ENCODE measurements at places on chromosomes 6 and 20. TPM values are rescaled to one million over a fixed set of nuclear protein-coding genes. Genes with fewer than 3 reads are reported as not detected.
A peak's percentile ranks its signal among the peaks of the same experiment; 100 is the strongest.

DNA sequence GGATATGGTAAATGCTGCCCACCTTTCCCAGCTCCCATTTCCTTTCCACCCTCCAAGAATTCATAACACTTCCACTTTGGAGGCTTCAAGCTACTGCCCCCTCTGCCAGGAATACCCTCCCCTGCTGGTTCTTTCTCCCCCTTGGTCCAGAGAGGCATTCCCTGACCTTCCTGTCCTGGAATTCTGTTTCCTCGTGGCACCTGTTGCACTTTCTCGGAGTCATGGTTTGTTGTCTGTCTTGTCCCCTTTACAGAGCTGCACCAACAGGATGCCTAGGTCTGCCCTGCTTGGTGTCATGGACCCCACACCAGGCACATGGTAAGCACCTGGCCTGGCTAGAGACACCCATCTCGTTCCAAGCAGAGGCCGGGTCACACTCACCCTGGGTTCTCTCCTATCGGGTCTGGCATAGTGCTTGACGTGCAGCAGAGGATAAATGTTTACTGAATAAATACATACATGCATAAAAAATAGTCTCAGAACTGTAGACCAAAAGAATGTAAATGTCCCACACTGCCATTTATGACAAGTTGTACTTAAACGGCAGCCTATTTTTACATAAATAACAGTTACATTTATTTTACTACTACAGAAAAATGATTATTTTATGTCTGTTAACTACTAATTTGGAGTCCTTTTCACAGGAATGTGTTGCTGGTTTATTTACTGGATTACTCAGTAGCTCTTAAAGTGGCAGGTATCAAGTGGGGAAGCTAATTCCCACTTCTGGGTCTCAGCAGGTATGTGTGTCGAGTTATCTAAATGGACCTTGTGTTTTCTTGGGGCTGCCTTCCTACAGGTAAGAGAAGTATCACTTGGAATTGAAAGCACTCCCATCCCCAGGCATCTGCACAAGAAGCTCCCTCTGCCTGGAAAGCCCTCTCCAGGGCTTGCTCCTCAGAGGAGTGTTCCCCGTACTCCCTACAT, 69.3 kb downstream of the KIF13A start:
- DNase-seq: no peak

- DNase-seq: no peak
Observed at GRCh38 chr6:131061751-131062119, 1.3 kb downstream of the EPB41L2 start.

DNA sequence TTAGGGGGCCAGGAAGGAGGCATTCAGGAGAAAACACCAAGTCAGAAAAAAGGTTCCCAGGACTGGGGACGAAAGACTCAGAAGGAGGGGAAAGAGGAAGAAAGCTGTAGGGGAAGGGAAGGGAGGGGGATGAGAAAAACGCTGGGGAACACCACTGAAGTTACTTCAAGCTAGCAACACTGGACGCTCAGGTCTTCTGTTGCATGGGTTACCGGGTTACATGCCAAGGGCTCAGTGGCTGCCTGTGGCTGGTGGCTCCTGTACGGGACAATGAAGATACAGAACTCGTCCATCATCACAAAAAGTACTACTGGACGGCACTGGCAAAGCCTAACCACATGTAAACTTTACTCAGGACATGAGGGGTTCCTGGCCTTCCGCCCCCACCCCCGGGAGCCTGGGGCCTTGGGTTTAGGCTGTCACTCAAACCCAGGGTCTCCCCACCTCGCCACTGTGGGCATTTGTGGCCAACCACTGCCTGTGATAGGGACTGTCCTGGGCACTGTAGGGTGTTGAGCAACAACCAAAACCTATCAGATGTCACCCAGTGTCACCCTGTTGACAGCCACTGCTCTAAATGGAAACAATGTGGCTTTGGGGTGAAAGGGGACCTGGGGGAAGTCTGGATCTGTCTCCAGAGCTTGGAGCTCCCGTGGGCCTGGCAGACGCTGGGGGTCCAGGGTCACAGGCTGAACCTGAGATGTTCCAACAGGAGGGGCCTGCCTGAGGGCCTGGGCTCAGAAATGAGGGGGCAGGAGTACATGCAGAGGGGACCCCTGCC, 40.3 kb upstream of the CD93 start:
- DNase-seq: no peak

DNA sequence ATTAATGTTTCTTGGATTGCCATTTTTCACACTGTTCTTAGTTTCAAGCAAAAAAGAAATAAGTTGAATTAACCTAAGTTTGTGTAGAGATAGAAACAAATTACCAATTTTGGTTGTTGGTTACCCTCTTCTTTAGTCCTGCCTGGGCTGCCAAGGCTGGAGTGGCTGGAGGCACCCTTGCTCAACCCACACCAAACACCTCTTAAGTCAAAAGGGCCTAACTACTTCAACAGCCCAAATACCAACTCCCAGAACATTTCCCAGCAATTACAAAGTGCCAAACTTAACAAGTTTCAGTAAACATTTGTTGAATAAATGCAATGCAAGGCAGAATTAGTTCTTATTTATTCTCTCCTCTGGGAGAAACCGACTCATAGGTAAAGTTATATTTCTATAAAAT, 38.1 kb upstream of the TMEM181 start:
- DNase-seq: no peak

GRCh38 chr6:135159531-135159930, 21.6 kb upstream of the MYB start:
- no peak for DNase-seq

GRCh38 chr6:16491666-16492313, 253.4 kb downstream of the GMPR start:
- DNase-seq: no peak

GRCh38 chr6:37946057-37946456, 126.5 kb downstream of the ZFAND3 start:
- DNase-seq: no peak

- no peak for DNase-seq
Observed at GRCh38 chr6:167108278-167108677, 14.6 kb upstream of the CCR6 start.

DNA sequence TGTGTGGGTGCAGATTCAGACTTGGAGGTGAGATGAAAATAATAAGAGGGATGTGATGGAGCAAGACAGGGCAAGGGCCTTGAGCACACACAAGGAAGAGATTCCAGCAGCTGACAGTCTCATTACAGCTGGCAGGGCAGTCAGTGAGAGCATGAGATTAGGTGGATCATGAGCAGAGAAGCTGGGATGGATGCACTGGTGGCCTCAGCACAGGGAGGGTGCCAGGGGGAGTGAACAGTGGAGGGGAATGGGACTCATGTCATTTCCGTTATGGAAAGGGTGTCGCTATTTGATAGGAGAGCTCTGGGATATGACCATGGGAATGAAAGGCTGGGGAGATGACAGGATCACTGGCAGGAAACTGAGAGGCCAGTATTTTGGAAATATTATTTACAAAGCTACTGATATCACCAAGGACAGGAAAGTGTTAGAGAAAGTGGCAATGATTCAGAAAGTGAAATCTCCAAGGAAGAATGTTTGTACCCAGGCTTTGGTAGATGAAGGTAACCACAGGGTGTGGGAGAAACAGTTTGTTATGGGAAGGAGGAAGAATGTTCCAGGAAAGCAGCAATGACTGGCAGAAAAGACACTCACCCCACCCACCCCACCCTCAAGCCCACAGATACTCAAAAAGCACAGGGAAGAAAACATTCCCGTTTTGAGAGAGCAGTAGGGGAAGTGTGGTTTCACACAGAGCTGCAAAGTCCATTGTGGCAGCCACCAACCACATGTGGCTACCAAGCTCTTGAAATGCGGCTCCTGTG, 214.7 kb upstream of the PROKR2 start:
- peak; percentile 76 for DNase-seq

- peak; percentile 6 for DNase-seq
Observed at GRCh38 chr6:136921936-136922684, at the start of gene SLC35D3. TSS of gene SLC35D3 (plus strand) at chr6:136922301. CDS start at chr6:136922429, 128 bp downstream.

DNA sequence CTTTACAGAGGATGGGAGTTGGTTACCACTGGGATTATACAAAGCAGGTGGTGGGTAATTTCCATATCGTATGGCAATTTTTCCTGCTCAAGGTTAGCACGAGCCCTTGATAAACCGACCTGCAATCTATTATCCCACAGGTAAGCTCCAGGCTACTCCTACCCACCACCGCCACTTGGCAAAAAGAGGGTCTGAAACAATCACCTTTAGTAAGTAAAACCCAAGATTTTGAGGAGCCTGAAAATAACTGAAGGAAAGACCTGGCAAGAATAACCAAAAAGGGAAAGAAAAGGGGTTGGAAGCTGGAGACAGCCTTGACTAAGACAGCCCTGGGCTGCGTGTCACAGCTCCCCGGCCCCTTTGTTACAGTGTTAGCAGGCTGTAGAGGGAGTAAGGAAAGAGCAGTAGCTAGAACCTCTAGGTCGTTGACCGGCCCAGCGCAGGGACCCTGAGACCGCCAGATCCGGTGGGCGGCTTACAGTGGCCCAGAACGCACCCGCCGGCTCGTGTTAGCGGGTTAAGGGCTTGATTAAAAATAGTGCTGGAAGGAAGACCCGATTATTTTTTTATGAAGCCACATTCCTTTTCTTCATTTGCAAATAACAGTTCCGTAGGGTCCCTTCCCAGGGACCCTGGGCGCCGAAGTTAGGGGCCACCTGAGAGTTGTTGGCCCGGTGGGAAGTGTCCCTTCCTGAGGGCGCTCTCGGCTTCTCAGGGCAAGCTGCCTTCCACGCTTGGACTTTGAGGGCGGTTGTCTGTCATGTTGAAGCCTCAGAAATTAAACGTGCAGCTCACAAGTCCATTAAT, 30.5 kb downstream of the TFAP2B start:
- no peak for DNase-seq

DNA sequence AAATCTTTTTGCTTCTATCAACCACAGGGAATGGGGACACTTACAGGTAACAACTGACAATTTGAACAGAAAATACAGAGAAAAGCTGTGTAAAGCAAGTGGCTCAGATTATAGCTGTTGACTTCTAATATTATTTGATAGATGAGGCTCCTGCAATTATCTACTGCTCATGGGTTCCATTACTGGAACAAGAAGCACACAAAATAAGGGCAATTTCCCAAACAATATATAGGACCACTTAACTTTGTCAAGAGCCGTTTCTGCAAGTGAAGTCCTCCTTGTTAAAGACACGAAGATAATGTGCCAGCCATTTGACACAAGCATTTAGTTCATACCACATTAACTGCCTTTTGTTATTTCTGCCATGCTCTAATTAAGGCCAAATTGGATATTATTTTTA, 315.5 kb upstream of the ARID1B start:
- DNase-seq: no peak

- no peak for DNase-seq
Observed at GRCh38 chr6:147176795-147177194, 27.4 kb upstream of the STXBP5 start.

DNA sequence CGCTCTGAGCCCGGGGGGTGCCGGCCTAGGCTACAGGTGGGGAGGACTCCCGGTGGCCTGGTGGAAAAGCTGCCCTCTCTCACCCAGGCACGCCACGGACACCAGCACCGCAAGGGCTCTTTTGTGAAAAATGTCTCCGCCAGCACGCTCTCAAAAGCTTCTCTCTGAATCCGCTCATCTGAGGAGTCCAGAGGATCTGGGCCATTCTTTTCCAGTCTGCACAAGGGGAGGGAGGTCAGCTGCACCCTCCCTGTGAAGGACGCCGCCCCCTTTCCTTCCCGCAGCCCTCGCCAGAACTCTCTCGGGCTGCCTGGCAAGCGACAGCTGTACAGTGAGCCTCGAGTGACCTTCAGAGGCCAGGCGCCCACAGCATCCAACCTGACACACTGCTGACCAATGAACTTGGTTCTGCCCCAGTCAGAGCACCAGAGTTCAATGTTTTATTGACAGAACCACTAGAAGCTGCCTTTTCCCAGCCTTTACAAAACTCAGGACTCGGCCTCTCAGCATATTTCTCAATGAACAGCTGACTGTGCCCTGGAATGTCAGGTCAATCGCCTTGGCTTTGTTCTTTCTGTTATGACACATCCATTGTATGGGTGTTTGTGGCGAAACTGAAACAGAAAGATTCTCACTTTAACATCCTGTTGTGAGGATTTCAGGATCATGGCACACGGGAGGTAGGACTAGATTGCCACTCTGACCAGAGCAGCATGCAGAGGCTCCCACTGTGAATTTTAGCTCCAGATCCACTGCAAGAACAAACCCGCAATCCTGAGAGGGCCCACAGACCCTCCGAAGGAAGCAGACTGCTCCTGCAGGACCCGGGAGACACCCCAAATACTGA, 26.7 kb downstream of the SERPINB9 start:
- peak; percentile 95 for DNase-seq

GRCh38 chr20:45592574-45593189, 13.6 kb upstream of the WFDC8 start:
- DNase-seq: peak; percentile 36

GRCh38 chr6:30810813-30811339, 66.5 kb upstream of the IER3 start:
- DNase-seq: no peak

- DNase-seq: no peak
Observed at GRCh38 chr6:22062807-22063408, 233.9 kb downstream of the PRL start.

DNA sequence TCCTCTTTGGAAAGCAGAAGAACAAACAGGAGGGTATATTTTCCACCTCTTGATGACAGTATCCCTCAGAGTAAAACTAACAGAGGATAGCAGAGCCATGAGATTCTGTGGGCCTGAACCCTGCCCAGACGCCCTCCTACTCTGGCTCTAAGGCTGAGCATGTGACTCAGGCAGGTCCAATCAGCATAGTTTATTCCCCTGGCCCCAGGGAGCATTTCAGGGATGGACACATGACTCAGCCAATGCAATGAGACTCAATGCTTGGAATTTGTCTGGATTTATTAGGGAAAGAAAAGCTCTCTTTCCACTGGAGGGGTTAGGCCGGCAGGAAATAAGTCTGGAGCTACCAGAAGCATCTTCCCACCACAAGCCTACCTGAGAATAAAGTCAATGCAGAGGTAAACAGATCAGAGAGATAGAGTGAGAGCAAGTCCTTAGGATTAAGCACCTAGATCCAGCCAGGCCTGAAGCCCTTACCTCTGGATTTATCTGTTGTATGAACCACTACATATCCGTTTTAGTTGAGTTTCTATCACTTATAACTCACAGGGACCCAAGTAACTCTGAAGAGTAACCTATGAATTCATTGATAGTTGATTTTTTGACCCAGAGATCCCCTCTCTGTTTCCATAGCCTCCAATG, 68.2 kb upstream of the EYA2 start:
- DNase-seq: no peak

- no peak for DNase-seq
Observed at GRCh38 chr6:87213364-87213763, 58.0 kb downstream of the ZNF292 start.

GRCh38 chr6:144158133-144158532, 7.8 kb downstream of the STX11 start:
- peak; percentile 79 for DNase-seq

GRCh38 chr6:6781172-6781872, 192.8 kb downstream of the LY86 start:
- peak; percentile 58 for DNase-seq

- peak; percentile 75 for DNase-seq
Observed at GRCh38 chr6:74851596-74851995, 354.3 kb downstream of the COL12A1 start.

CPXM1 gene
- total RNA-seq: 10.8 TPM

LRFN2 gene
- not detected for total RNA-seq

TAF8 gene
- total RNA-seq: 16.0 TPM

TGM3 gene
- total RNA-seq: not detected

GRIK2 gene
- 20.6 TPM for total RNA-seq

C20orf144 gene
- total RNA-seq: under 0.01 TPM

XKR7 gene
- total RNA-seq: not detected

PNPLA1 gene
- not detected for total RNA-seq

METTL24 gene
- not detected for total RNA-seq

GABBR1 gene
- 12.5 TPM for total RNA-seq

WFDC5 gene
- not detected for total RNA-seq
